T-cell (primary cell): ENCODE measurements at places on chromosomes 6 and 20. TPM values are rescaled to one million over a fixed set of nuclear protein-coding genes. Genes with fewer than 3 reads are reported as not detected.
A peak's percentile ranks its signal among the peaks of the same experiment; 100 is the strongest.

DNA sequence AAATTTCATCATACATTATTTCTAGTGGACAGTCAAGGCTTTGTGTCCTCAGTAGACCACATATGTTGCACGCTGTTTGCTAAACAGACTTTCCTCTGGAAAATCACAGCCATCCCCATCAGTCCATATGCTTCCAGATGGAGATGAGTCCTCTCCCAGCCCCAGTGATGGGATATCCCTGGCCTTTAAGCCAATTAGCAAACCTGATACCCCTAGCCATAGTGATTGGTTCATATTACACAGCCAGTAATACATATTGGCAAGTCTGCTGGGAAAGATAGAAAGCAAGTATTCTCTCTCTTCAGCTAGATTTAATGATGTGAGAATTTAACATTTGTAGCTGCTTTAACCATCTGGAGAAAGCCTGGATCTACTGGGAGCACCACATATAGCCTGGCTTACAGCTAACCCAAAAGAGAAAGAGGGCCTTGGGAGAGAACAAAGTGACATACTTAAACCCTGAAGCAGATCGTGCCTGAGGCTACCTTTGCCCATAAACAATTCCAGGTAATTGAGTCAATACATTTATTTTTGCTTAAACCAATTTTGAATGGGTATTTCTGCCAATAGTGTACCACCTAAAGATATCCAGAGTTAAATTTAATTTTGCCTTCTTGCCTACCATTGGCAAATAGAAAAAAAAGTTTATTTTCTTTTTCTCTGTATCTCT is 103.5 kb upstream of the HIVEP1 start:
- no peak for DNase-seq

GRCh38 chr6:109978174-109979032 is at the start of gene GPR6:
GPR6 (plus strand) TSS chr6:109978311; CDS start chr6:109979113, 802 bp downstream.
- peak; percentile 19 for DNase-seq

- DNase-seq, result no peak
These were observed 255.9 kb upstream of the DEFB112 start for GRCh38 chr6:50305660-50306059.

GRCh38 chr6:17021539-17021889 is 80.3 kb upstream of the STMND1 start:
- no peak for DNase-seq

GRCh38 chr6:131281471-131282270 is 146.4 kb downstream of the AKAP7 start:
- DNase-seq, result peak; percentile 65

GRCh38 chr6:121040831-121041230 is 293.4 kb downstream of the TBC1D32 start:
- DNase-seq, result no peak

DNA sequence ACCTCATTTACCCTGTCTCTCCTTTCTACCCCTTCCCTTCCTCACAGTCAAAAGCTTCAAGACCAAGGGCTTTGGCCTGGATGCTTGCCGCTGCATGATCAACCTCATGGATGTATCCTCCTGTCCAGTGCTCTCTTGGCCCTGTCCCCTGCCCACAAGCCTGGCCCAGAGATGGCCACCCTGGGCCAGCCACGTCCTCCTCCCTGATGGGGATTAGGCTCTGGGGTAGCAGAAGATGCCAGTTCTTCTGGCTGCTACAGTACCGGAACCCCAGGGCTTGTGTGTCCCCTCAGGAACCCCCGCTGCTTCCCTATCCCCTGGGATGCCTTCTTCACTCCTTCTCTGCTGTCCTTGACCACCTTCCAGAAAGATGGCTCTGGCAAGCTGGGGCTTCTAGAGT is 22.3 kb downstream of the CAPN11 start:
- DNase-seq, result no peak

DNA sequence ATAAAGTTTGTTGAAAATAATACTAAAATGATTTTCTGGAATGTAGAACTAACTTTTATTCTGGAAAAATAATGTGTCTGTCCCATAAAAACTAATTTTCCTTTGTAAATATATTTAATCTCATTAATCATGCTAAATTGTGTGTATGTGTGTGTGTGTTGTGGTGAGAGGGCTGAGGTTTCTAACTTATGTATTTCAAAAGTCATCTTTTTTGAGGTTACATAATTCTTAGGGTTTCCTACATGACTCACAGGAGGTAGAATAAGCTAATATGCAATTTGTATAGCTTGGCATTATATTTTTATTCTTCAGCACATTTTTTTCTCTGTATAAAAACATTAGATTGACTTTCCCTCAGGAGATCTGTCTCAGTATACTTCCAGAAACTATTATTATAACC is 64.1 kb upstream of the CLVS2 start:
- DNase-seq, result no peak

- no peak for DNase-seq
These were observed 59.4 kb downstream of the RPRD1B start for GRCh38 chr20:38092915-38093314.

GRCh38 chr6:113011801-113012200 is 664.7 kb downstream of the RFPL4B start:
- no peak for DNase-seq

GRCh38 chr6:154835307-154835706 is 102.1 kb downstream of the SCAF8 start:
- no peak for DNase-seq

DNA sequence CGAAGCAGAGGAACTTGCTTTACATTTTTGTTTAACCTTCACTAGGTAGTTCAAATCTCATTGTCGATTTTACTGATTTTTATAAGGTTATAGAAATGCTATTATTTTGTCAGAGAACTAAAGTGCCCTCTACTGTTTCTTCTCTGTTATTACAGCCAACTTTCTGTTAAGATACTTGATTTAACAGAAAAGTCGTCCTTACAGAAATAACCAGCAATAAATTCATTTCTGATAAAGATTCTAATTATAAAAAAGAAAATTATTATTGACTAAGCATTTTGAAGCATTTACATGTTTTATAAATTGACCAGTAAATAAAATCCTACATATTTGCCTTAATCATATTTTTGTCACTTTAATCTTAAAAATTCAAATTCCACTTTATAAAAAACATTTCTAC is 60.8 kb downstream of the OGFRL1 start:
- DNase-seq, result no peak

The PIM1 gene
- total RNA-seq, result 334 TPM

The DNAAF9 gene
- 5.6 TPM for total RNA-seq

The MPIG6B gene
- total RNA-seq, result 0.30 TPM
